ENCODE measurements at places on chromosomes 2 and 18.

- DNase-seq: no peak
Measured at GRCh38 chr2:140295767-140296166, 1515.6 kb upstream of the NXPH2 start.

- DNase-seq: no peak
Measured at GRCh38 chr2:218648787-218649100, 10.7 kb downstream of the ZNF142 start.

GRCh38 chr2:68390586-68390985 lies 25.5 kb downstream of the PLEK start:
- DNase-seq: no peak

DNA sequence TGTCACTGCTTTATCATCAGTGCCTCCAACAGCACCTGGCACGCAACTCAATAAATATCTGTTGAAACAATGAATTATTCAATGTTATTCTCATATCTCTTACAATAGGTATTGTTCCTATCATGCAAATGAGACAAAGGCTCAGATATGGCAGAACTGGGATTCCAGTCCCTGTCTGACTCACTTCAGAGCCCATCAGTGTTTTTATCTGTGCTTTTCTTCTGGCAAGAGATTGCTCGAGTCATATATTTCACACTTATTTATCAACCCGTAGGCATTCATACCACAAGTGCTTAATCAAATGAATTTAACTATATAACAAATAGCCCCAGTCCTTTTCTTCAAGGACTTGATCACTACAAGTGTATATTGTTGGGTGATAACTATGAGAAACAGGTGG lies 76.4 kb upstream of the TSPYL6 start:
- no peak for DNase-seq

- DNase-seq: no peak
Measured at GRCh38 chr2:157948856-157949255, 72.7 kb upstream of the ACVR1 start.

GRCh38 chr2:28638102-28638501 lies 113.5 kb upstream of the PPP1CB start:
- DNase-seq: no peak

GRCh38 chr2:191019376-191019775 lies 5.4 kb upstream of the STAT1 start:
- DNase-seq: no peak

- DNase-seq: no peak
Measured at GRCh38 chr2:105936954-105937353, 192.2 kb downstream of the NCK2 start.

DNA sequence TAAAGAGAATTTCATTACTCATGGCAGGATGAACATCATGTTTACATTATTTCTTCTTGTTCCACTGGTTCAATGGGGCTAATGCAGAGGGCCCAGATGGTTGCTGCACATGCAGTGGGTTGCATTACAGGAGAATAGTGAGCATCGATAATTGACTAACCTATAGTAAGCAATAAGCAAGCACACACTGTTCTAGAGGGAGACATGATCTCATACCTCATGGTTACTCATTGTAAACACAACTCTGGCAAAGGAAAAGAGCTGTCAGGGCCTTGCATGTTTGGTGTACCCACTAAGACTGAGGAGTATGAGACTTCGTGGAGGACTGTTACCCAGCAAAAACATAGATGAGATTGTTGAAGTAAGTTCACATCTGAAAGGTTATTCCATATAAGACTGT lies 885.6 kb upstream of the VRK2 start:
- DNase-seq: no peak

DNA sequence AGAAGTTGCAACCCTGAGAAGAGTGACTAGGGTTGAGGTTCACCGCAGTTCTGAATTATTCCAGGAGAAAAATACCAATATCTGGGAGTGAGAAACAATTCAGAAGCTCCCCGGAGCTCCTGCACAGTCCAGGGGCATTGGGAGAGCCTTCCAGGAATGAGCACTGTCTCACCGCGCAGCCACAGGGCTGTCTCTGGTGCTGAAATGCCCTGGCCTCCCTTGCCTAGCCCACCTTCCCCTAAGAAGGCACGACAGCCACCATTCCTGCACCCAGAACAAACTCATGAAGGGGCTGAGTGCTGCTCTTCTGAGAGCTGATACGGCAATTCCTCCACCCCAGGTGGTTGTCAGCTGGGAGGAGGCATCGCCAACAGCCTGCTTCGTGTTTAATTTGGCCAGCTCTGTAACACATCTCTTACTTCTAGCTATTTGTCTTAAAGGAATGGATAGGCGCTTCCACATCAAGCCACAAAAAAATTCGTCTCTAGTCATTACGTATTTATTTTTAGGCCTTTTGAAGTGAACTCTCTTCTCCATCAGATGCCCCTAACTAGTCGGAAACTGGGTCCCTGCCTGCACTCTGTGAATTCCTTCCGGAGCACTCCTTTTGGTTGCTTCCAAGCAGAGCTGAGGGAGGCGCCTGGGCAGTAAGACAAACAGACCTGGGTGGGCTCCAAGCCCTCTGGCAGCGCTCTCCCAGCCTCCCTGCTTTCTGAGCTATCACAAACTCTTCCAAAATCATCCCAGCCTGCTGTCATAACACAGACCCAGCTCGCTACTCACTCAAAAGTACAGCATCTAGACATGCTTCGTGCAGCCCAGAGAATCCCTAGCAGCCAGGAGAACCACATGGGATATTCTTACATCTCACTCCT lies 120.5 kb upstream of the CCDC68 start:
- no peak for DNase-seq

DNA sequence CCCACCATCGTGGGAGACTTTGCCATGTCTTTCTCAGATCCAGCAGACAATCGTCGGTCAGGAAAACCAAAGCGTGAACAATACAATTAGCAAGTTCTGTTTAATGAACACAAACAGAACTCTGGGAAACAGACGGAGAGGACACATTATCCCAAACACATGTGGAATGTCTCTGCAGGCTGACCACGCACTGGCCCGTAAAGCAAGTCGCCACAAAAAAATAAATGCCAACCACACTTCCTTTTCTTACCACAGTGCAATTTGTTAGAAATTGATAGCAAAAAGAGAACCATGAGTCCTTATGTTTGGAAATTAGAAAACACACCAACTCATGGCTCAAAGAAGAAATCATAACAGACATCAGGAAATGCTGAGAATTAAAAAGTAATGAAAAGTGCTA lies 210.9 kb downstream of the TWIST2 start:
- DNase-seq: no peak

GRCh38 chr2:203431391-203432185 lies 103.4 kb downstream of the ABI2 start:
- no peak for DNase-seq

DNA sequence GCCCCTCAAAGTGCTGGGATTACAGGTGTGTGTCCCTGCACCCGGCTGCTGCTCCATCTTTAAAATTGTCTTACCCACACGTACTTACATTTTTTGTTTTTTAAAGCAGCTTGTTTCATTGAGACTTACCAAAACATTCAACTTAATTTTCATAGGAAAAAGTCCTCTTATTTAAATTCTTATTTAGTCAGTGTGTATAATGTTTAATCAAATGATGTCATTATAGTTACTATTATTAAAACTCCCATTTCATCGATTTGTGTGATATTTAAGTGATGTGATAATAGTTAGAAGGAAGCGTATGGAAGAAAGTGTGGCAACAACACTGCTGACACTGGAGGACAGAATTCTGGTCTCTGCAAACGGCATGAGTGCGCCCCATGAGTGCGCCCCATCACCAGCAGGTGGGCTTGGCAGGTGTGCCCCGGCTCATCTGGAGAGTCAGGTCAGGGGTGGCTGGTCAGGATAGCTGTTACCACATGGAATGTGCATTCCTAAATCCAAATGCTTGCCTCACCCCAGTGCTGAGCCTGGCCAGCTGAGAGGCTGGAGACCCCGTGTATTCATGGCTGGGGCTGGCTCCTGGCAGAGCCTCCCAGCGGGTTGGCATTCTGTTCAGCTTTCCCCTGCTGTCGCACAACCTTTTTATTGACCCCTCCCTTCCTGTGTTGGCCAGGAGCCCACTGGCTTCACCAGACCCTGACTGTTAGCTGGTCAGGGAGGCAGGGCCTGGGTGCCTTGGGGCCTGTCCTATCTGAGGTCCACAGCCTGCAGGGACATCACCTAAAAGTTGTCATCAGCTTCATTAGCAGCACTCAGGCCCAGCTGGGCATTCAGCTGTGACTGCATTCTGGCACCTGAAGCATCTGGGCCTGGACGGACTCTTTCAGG lies 79.7 kb downstream of the AGAP1 start:
- DNase-seq: no peak

DNA sequence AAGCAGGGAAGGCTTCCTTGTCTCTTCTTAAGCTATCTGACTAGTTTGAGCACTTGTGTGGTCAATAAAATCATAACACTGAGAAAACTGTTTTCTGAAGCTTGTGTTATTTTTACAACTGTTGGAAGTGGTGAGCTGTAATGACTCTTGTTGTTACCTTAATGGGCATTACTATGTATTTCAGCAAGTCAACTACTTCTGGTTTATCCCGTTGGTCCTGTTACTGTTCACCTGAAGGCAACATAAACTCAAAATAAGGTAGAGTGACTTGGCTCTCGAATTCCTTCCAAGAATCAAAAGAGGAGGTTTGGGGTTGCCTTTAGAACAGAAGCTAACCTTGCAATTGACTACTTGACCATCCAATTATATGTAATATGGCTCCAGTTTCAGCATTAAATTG lies 23.2 kb upstream of the FIGN start:
- DNase-seq: no peak

GRCh38 chr2:196427986-196428634 lies 211.4 kb upstream of the CCDC150 start:
- DNase-seq: no peak

GRCh38 chr18:703213-703967 lies 9.0 kb downstream of the ENOSF1 start:
- DNase-seq: peak; percentile 44
